ENCODE measurements at places on chromosomes 11 and 22.

DNA sequence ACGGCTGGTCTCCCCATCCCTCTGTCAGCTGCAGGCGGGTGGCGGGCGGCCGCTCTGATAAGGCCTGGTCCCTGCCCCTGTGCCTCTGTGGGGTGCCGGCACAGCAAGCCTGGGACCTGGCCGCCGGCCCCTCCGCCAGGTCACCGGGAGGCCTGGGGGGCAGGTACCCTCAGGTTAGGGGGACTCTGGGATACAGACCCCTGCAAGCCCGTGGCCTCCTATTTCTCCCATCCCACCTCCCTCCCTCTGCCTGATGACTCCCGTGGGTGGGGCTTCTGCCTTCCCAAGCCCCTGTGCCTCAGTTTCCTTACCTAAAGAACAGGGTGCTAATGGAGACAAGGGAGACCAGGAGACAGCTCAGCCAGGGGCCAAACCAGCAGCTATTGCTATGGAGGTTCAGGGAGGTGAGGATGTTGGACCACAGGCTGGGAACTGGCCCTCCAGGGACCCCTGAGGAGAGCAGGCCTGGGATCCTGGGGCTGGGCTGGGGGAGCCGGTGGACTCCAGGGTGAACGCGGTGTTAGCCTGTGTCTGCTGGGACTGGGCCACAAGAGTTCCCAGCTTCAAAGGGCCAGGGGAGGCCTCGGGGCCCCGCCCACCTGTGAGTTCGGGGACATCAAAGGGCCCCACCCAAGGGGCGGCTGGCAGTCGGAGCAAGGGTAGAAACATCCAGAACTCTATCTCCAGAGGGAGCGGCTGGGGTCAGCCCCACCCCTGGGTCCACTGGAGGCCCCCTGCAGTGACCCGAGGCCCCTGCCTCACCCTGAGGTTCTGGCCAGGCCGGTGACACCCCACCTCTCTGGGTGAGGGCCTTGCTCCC is 32.0 kb upstream of the TH start:
- DNase-seq: no peak

DNA sequence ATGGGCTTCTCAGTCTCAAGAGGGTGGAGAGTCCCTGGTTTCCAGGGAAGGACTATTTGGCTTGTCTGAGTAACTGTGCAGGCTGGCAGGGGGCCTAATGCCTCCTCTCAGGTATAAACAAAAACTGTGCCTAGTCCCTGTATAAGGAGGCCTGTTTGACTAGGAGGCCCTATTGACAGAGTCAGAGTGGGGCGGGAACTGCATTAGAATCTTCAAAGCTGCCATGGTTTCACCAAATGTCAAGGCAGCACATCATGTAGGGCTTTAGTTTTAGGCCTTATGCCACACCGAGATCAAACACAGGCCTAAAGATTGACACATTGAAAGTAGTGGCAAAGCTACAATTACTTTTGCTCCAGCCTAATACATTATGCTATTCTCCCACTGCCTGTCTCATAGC is 611.5 kb upstream of the B3GAT1 start:
- DNase-seq: no peak

DNA sequence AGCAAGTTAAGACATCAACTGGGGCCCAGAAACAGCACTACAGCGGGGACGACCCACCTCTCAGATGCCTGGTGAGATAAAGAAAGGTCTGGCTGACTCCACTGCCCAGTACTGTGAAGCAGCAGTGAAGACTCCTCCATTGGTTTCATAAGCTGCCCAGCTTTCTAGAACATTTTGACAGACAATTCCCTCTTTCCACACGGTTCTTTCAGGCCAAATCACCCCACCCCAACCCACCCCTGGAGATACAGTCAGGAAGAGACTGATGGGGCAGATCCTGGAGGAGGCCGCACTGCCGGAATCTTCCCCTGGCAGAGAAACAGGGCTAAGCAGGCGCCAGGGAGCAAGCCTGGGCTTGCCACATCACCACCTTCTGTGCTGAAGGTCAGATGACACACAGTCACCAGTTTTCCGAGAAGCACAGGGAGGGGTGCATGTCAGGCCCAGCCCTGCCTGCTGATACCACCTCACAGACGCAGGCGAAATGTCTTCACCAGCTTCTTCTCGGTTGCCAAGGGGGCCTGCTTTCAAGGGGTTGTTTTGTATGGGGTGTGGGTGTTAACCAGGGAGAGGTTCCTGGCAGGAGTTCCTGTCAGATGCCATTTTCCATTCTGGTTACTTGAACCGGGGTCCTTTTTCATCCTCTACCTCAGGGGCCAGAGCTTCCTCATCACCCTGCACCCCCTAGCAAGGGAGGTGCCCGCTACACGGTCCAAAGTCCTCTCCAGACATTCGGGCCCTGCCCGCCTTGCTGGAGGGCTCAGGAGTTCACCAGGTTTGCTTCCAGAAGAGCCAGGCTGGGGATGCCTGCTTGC is 1.4 kb upstream of the NEAT1 start:
- peak; percentile 100 for DNase-seq

- peak; percentile 33 for DNase-seq
Measured at GRCh38 chr11:65132988-65133700, 1.2 kb downstream of the SYVN1 start.

DNA sequence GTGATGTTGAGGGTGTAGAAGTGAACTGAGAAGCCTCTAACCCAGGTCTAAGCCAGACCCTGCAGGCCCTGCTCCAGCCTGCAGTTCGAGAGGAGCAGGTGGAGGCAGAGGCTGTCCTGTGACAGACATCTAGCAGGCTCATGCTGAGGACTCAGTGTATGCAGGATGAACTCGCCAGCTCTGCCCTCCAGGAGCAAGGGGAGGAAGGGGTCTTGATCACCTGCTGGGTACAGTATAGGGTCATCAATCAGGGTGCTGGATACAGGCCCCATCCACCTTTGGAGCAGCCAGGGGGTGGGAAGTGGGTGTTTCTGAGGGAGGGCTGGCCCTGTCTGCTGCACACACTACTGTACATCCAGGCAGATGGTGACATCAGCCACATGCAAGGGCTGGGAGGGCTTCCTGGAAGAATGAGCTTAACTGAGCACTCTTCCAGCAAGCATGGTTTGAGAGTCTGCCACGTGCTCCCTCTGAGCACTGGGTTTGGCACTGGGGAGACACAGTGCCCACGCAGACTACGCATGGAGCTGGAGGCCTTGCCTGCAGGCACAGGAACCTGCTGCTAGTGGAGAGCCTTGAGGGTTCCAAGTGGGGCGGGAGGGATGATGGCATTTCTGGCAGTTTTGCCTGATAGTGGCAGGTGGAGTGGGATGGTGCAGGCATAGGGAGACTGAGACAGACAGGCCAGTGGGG is 9.2 kb downstream of the MAPK8IP1 start:
- no peak for DNase-seq

DNA sequence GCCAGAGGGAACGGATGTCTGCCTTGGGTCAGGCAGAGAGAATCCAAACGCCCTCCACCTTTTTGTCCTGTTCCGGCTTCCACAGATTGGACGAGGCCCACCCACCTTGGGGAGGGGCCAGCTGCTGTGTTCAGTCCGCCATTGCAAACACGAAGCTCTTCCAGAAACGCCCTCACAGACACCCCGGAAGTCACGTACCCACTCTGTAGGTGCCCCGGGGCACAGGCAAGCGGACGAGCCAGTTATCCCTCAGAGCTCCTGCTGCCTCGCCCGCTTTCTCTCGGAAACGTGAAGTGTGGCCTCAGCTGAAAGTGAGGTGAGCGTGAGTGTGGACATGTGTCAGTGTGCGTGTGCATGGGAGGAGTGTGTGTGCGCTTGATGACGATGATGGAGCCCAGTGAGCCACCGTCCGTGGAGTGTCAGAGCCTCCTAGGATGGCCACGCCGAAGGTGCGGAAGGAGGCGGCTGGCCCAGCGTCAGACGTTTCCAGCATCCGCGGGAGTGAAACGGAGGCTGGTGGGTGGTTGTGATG is 869.2 kb downstream of the TBC1D22A start:
- no peak for DNase-seq

GRCh38 chr22:32916025-32916424 is 114.5 kb downstream of the TIMP3 start:
- no peak for DNase-seq

DNA sequence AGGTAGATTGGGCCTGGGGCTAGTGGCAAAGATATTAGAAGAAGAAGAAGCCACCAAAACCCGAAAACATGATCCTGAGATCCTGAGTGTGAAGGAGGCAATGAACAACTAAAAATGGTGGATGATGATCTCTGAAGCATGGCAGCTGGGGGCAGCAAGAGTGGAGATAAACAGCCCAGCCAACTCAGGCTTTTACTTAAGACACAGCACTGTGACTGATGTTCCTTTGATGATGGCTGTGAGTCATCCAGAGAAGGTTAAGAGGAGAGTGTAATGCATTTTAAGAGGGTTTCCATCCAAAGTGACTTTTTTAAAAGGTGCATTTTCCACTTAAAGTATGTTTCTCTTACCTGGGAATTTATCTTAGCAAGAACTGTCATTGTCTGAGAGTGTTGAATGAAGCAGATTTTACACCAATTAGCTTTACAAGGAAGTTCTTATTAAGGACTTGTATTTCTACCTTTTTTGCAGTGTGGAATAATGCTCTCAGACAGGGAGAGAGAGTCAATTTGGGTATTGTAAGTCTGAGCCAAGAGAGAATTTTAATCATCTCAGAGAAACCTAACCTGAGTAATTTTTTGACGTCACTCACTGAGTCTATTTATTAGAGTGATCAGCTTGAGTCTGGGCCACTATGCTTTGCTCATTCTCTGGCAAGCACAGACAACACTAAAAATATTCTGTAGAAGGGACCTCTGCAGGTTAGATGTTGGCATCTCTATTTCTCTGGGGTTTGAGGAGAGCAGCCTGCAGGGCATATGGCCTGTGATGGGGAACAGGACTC is 14.1 kb upstream of the CALCB start:
- DNase-seq: no peak

GRCh38 chr11:46370253-46370652 is 11.2 kb upstream of the MDK start:
- no peak for DNase-seq

GRCh38 chr11:119315131-119316015 is 1.6 kb downstream of the MCAM start:
- DNase-seq: peak; percentile 56

- no peak for DNase-seq
Measured at GRCh38 chr11:131393691-131394090, 23.3 kb downstream of the NTM start.

DNA sequence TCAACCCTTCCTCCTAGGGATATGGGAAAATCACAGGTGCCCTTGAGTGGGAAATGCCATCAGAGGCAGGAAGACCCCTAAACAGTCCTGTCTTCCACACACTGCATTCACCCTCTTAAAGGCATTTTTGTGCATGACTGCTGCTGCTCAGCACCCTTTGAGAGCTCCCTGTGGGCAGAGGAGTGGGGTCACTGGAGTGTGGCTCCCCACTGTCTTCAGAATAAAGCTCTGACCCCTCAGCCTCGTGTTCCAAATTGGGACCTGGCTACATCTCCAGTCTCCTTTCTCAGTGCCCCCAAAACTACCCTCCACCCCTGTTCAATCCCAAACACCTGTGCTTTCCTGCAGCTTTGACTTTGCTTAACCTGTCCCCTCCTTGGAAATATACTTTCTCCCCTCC is 46.6 kb downstream of the CHRDL2 start:
- no peak for DNase-seq

GRCh38 chr22:43479301-43479950 is 67.6 kb downstream of the MPPED1 start:
- no peak for DNase-seq

Measured in EH (cell line).